ENCODE measurements at places on chromosomes 2 and 18.

DNA sequence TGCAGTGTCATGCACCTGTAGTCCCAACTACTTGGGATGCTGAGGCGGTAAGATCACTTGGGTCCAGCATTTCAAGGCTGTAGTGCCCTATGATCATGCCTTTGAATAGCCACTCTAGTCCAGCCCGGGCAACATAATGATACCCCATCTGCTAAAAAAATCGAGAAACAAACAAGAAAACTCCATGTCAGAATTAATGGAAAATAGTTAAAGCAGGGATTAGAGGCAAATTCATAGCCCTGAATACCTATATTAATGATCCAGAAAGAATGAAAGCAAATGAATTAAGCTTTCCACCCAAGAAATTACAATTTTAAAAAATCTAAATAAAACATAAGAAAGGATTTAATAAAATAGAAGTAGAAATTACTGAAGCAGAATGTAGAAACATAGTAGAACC, 143.0 kb downstream of the MYO3B start:
- no peak for DNase-seq

GRCh38 chr2:94956797-94957391, 68.6 kb upstream of the MAL start:
- peak; percentile 18 for DNase-seq

- DNase-seq: no peak
These were observed 32.1 kb downstream of the CCDC93 start for GRCh38 chr2:117981810-117982209.

DNA sequence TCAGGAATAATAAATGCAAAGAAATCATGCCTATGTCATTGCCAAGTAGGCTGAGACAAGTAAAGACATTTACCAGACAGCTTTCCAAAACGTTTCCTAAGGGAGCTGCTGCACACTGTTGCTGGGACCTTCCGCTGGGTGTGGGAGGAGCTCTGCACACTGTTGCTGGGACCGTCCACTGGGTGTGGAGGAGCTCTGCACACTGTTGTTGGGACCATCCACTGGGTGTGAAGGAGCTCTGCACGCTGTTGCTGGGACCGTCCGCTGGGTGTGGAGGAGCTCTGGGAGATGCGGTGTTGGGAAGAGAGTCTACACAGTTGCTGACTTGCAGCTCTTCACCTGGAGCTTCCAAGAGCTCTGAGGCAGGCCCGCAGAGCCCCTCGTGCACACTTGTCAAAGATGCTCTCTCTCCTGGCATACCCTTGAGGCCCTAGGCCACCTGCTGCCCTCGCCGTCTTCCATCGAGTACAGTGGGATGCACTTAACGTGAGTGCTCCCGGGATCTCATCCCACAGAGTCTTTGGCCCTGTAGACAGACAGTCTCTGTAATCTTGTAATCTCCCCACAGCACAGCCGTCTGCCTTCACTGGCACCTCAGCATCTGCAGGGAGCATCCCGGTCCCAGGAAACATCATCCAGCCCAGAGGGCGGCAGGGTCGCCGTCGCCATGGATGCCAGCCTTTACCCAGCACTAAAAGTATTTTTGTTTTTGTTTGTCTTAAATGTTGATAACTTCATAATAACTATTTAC, 51.4 kb downstream of the TRAPPC12 start:
- no peak for DNase-seq

DNA sequence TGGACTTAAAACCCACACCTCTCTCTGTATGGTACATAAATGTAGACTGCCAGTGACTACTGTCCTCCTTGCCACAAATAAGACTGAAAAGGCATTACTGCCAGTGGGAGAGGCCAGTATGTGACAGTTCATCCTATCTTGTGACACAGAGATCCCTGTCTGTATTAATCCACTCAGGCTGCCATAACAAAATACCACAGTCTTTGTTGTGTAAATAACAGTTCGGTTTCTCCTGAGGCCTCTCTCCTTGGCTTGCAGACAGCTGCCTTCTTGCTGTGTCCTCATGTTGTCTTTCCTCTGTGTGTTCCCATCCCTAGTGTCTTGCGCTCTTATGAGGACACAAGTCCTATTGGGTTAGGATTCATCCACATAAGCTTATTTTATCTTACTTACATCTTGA, 46.4 kb upstream of the IL1RL1 start:
- DNase-seq: no peak

DNA sequence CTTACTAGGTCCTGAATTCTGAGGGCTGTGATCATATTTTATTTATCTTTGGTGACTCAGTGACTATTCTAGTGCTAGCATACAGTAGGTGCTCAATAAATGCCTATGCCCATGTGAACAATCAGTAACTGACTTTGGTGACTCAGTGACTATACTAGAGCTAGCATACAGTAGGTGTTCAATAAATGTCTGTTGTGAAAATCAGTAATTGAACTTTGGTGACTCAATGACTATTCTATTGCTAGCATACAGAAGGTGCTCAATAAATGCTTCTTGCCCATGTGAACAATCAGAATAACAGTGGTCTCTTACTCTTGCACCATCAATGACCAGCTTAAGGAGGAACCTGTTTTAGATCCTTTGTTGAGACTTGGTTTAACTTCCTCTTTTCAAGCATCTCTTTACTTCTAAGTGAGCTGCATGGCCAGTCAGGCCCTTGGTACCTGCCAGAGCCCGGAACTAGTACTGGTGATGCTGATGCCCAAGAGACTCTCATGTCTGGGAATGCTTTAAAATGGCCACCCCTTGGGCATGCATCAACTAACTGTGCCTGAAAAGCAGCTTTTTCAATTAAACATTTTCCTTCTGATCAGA, 214.9 kb upstream of the SPRED2 start:
- no peak for DNase-seq

GRCh38 chr2:67216103-67216502, 181.0 kb upstream of the ETAA1 start:
- DNase-seq: no peak

- DNase-seq: no peak
These were observed 55.3 kb upstream of the TMEM163 start for GRCh38 chr2:134773759-134774742.

GRCh38 chr2:9378433-9379390, 44.6 kb downstream of the ITGB1BP1 start:
- DNase-seq: no peak

DNA sequence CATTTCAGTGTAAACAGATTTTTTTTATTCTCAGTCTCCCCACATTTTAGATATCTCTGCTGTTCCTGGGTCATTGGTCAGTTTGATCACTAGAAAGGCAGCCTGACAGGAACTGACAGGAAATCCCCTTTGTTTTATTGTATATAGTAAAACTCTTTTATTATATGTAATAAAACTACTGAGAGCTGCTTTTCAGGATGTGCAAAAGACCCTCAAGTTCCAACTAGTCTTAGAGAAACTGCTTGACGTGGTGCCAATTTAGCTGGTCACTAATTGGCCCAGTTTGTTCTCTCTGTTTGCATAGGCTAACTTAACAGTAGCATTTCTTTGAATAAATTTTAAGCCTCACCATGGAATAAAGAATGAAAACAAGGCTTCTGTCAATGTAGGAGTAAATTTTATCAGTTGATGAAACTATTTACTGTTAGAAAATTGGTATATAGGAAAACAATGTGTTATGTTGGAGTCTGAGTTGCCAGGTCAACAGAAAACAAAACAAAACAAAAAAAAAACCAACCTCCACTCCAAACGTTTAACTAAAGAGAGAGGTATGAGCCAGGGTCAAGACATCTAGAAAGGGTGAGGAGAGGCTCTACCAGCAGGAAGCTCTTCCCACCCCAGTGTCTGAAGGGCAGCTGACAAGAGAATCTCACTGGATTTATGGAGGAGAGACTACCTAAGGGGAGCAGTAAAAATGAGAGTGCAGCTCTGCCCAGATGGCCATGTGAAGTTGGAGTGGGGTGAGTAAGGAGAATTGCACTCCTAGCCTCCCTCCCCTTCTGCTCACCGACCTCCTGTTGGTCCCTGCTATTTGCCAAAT, 184.6 kb downstream of the ST6GAL2 start:
- no peak for DNase-seq

GRCh38 chr2:143950704-143951103, 569.2 kb downstream of the ZEB2 start:
- DNase-seq: no peak

DNA sequence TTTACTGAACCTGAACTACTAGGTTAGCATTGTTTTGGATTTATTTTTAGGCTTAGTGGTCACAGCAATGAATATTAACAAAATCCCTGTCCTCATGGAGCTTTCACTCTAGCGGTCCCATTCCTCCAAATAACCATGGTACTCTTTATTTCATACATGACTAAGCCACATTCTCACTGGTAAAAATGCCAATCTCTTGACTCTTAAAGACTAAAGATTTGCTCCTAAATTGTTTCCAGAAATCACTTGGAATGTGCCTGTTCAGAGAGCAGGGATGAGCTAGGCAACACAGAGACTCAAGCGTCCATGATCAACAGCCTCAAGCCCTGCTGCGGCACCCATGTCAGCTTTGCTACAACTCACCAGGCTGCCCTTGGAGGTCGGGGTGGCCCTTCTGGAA, 13.5 kb downstream of the LMAN1 start:
- no peak for DNase-seq

DNA sequence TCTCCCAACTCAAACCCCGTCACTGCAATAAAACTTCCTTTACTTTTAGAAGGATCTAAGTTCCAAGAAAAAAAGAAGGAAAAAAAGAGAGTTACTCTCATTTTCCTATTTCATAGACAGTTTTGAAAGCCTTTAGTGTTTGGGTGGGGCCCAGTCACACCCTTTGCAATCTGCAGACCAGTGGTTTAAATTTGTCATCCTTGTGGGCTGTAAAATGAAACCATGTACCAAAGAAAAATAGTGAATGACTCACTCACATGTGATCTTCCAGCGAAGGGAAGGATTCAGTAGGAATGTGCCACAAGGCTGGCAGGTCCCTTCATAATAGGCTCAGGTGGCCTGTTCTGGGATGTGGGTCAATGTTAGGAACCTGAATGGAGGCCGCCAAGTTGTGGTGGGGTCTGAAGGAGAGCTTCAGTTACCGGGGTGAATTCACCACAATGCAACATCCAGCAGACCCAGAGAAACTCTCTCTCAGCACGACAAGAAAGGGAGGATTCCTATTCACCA, 28.3 kb downstream of the ANXA4 start:
- DNase-seq: no peak

- DNase-seq: no peak
These were observed 206.1 kb downstream of the KLHL29 start for GRCh38 chr2:23591111-23591510.

- DNase-seq: no peak
These were observed 102.2 kb downstream of the OSBPL6 start for GRCh38 chr2:178296394-178297090.

GRCh38 chr2:234275515-234275914, 221.4 kb downstream of the ARL4C start:
- no peak for DNase-seq

GRCh38 chr2:218218268-218219185, 1.5 kb downstream of the ARPC2 start:
- DNase-seq: no peak

DNA sequence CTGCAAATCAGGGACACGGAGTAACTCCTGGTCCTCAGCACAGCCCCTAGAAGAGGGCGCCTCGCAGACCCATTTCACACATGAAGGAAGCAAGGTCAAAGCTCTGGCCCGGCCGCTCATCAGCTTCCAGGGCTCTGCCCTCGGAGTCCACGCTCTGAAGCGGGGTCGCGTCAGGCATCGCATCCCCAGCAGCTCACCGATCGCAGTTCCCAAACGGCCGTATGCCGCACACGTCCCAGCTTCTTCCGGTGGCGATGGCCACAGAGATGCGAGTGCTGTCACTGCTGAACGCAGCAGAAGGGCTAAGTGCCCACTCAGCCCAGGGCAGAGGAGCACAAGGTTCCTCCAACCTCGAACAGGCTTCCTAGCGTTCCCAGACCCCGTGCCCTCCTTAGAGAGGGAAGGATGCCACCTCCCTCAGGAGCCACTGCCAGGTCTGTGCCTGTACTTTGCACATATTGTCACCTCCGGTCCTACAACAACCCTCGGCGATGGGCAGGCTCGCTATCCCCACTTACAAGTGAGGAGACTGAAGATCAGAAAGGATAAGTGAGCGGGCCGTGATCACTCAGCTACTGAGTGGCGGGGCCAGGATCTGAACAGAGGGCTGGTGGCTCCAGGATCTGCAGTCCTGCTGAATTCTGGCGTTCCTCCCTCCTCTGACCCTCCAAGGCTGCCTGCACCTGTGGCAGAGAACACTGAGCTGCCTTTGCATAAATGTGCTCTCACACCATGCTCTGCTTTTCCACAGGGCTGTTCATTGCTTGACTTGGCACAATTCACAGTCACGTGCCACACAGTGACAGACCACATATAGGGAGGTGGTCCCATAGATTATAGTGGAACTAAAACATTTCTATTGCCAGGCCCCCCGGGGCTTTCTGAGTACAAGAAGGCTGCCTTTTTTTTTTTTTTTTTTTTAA, 71.4 kb downstream of the COPS8 start:
- DNase-seq: no peak

- DNase-seq: no peak
These were observed 65.0 kb upstream of the LYPD1 start for GRCh38 chr2:132734961-132735360.

GRCh38 chr18:12271376-12272235, 17.4 kb downstream of the CIDEA start:
- DNase-seq: peak; percentile 23

GRCh38 chr2:9692456-9693195, 61.8 kb upstream of the YWHAQ start:
- no peak for DNase-seq

GRCh38 chr2:12987246-12987645, 270.5 kb downstream of the TRIB2 start:
- no peak for DNase-seq

GRCh38 chr2:178506524-178506923, 26.3 kb downstream of the PLEKHA3 start:
- no peak for DNase-seq

- no peak for DNase-seq
These were observed 67.3 kb upstream of the CSRNP3 start for GRCh38 chr2:165402162-165402561.

GRCh38 chr2:182265718-182266117, 161.1 kb downstream of the PDE1A start:
- DNase-seq: no peak

DNA sequence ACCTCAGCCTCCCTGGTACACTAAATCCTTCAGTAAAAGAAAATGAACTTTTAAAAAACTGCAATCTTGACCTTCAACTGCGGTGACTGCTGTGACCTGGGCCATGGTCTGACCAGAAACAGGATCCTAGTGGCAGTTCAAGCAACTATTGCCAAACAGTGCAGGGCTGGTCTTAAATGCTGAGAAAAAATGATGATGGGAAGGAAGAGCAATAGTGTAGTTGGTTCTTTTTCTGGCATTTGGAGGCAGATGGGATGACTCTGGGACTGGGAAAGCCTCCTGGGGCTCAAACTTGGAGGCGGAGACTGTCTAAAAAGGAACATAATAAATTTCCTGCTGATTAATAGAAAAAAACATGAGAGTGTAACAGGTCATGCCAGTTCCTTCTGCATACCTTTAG, 45.4 kb downstream of the CHN1 start:
- no peak for DNase-seq

- no peak for DNase-seq
These were observed 34.2 kb upstream of the DYSF start for GRCh38 chr2:71419145-71419544.

- DNase-seq: no peak
These were observed 89.7 kb downstream of the LRP1B start for GRCh38 chr2:142041105-142041504.

GRCh38 chr18:75183973-75184493, 24.9 kb downstream of the PTGR3 start:
- DNase-seq: no peak

- no peak for DNase-seq
These were observed 53.9 kb downstream of the INO80D start for GRCh38 chr2:206031950-206032567.

- no peak for DNase-seq
These were observed 690.4 kb upstream of the LRATD1 start for GRCh38 chr2:13942111-13942510.

Data from T-helper 1 cell (primary cell).